ENCODE measurements at places on chromosomes 7 and 10. TPM values are rescaled to one million over a fixed set of nuclear protein-coding genes. Genes with fewer than 3 reads are reported as not detected.

DNA sequence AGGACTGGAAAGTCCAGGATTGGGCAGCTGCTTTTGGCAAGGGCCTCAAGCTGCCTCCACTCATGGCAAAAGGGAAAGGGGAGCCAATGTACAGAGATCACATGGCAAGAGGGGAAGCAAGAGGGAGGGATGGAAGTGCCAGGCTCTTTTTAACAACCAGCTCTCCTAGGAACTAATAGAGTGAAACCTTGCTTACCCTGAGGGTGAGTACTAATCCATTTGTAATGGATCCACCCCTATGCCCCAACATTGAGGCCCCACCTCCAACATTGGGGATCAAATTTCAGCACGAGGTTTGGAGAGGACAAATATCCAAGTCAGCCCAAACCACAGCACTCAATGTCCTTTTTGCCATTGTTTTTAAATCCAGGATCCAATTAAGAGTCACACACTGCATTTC, 12.5 kb downstream of the HABP2 start:
- no peak for DNase-seq
- H3K27ac ChIP-seq: no peak overlapping the region
- H3K27me3 ChIP-seq: no peaks in the 10 kb centered on the region
- peaks cover 8% of the 10 kb centered on the region for H3K4me1 ChIP-seq
- H3K36me3 ChIP-seq: no peaks in the 10 kb centered on the region

DNA sequence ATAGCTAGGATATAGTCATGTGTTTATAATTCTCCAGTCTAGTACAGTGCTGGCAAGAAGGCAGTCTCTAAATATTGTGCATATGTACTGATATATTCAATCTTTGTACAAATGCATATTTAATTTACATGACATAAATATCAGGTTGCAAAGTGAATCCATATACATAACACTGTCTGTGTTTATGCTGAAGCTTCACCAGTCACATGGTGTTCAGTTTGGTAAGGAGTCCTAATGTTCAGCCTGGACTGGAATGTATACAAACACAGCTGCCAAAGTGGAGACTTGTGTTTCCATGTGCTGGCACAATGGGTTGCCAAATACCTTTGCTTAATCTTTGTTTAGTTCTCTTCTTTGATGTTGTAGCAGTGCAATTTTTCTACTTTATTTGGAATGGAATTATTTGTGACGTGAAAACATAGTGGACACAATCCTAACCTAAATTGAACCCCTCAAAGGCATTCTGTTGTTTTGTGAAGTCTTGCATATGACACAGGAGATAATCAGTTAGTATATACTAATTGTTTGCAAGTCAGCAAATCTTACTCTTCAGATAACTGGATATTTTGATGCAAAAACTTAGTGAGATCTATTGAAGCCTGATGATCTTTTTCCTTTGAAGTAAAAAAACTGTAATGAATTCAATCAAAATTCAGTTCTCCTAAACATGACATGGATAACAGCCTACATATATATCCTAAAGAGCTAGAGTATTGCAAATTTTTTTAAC, 17.3 kb upstream of the ARL4A start:
- H3K27me3 ChIP-seq: no peaks in the 10 kb centered on the region
- H3K36me3 ChIP-seq: no peaks in the 10 kb centered on the region
- H3K4me3 ChIP-seq: no peak overlapping the region
- H3K27ac ChIP-seq: no peak overlapping the region

- no peak for DNase-seq
- H3K4me1 ChIP-seq: peaks cover 45% of the 10 kb centered on the region
- peaks cover 99% of the 10 kb centered on the region for H3K27me3 ChIP-seq
- H3K4me3 ChIP-seq: peak overlapping the region; percentile 58
- H3K36me3 ChIP-seq: no peaks in the 10 kb centered on the region
- H3K27ac ChIP-seq: no peak overlapping the region
Measured at GRCh38 chr10:100829097-100829870, 83.5 kb upstream of the SLF2 start.

DNA sequence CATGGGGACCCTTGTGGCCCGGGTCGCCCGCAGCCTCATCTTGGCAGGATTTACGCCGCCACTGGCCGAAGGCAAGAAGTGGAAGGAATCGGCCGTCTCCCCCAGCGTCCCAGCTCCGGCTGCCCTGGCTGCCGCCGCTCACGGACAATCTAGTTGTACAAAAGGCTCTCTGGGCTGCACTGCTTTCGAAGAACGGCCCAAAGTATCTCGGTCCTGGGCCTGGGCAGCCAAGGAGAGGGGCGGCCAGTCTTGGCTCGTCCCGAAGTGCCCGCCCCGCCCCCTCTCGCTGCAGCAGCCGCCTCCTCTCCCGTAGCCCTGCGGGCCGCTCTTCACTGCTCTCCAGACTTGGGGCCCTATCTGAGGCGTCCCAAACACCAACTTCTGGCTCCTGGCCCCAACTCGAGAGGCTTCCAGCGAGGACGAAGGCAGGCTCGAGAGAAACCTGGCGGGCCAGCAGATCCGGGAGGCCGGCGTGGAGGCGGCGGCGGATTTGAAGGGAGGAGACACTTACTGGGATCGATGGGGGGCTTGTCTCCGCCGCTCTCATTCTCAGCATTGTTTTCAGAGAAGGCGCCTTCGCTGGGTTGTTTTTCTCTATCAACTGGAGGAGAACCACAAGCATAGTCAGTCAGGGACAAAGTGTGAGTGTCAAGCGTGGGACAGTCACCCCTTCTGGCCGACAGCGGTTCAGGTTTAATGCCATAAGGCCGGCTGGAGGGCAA, 809 bp downstream of the HOXA9 start:
- H3K36me3 ChIP-seq: no peaks in the 10 kb centered on the region
- H3K4me1 ChIP-seq: peaks cover 49% of the 10 kb centered on the region
- H3K4me3 ChIP-seq: peak overlapping the region; percentile 54
- DNase-seq: peak; percentile 14

DNA sequence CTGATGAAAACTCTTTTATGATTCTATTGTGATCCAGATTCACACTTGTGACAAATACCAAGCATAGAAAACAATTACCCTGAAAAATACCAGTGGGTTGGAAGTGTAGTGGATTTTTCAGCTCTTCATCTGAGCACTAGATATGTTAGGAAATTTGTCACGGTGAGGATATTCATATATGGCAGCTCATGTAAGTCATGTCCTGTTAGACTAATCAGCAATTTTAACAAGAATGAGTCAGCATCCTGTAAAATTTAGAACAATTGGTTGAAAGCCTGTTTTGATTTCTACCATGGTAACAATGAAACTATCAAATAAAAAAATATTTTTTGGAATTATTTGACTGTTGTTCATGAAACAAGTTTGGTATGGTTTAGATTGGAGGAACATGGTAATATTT, 334.3 kb downstream of the CACNA2D1 start:
- no peak overlapping the region for H3K4me3 ChIP-seq
- no peaks in the 10 kb centered on the region for H3K27me3 ChIP-seq
- H3K4me1 ChIP-seq: peaks cover 12% of the 10 kb centered on the region
- H3K27ac ChIP-seq: peak overlapping the region; percentile 15

DNA sequence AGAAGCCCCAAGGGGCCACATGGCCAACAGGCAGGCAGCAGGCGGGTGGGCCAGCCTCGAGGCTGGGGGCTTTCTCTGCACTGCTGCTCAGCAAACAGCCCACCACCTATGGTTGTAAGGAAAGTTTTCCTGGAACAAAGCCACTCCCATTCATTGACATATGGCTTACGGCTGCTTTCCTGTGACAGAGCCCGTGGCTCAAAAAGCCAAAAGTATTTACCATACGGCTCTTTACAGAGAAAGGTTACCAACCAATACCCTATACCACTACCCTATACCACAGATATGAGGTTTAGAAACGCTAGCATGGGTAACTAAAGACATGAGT, 152.7 kb downstream of the MAD1L1 start:
- H3K4me3 ChIP-seq: no peak overlapping the region
- H3K27ac ChIP-seq: no peak overlapping the region
- H3K36me3 ChIP-seq: peaks cover 17% of the 10 kb centered on the region

SPDYE6 gene
- not detected for total RNA-seq

VGF gene
- not detected for total RNA-seq

DNA sequence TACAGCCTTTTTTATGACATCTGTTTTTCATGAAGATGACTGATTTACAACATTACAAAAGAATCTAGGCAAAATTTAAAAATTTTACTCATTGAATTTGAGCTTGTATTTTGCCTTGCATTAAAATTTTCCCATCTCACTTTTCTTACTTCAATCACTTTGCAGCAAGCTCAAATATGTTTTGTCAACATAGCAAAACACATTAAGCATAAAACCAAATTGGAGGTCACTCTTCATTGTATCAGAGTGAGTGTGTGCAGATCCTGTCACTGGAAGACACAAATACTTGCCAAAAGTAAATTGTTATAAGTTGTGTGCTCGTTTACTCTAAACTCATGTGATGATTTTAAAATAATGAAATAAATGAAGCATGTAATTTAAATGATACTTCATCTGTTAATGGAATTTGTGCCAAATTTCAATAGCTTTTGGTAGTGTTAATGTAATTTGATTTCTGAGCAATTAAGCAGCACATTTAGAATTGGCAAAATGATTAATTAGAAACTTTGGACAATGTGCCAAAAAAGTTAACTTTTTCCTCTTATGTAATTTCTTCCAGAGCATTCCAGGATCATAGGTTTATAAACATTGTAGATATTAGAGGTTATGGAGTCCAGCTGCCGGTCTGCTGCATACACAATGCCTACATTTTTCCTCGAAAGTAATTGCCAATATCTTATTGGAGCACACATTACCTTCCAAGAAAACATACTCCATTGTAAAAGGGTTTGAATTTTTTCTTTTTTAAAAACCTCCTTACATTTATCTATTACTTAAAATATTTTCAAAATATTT, 1078.2 kb upstream of the LRRTM3 start:
- no peak for DNase-seq
- H3K36me3 ChIP-seq: no peaks in the 10 kb centered on the region
- H3K27ac ChIP-seq: no peak overlapping the region
- H3K4me3 ChIP-seq: no peak overlapping the region
